ENCODE measurements at places on chromosomes 7 and 10.

- no peak for DNase-seq
These were observed 21.7 kb upstream of the PCGF5 start for GRCh38 chr10:91198781-91199180.

DNA sequence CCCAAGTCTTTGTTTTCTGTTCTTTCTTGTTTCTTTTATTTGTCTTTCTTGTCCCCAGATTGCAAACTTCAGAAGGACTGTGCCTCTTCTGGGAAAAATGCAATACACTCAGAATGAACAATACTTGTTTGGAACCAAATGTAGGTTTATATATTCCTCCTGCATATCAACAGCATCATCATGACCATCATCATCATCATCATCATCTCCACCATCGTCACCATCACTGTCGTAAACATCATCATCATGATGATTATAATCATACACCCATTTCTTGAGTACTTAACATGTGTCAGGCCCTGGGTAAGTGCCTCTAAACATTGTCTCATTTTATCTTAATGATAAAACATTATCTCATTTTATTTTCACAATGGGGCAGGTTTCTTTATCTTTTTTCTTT lies 476.8 kb downstream of the CCSER2 start:
- DNase-seq: no peak

- DNase-seq: no peak
These were observed 24.6 kb upstream of the NAMPT start for GRCh38 chr7:106309362-106309761.

- no peak for DNase-seq
These were observed 33.4 kb downstream of the INPP5A start for GRCh38 chr10:132570771-132571649.

DNA sequence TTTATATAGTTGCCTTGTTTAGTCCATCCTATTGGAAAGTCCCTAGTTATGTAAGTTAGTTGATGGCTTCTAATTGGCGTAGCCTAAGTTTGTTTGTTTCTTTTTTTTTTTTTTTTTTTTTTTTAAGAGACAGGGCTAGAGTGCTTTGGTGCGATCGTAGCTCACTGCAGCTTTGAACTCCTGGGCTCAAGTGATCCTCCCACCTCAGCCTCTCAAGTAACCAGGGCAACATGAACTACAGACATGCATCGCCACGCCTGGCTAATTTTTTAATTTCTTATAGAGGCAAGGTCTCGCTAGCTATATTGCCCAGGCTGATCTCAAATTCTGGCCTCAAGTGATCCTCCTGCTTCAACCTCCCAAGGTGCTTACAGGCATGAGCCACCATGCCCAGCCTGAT lies 7.1 kb downstream of the CSGALNACT2 start:
- DNase-seq: no peak

DNA sequence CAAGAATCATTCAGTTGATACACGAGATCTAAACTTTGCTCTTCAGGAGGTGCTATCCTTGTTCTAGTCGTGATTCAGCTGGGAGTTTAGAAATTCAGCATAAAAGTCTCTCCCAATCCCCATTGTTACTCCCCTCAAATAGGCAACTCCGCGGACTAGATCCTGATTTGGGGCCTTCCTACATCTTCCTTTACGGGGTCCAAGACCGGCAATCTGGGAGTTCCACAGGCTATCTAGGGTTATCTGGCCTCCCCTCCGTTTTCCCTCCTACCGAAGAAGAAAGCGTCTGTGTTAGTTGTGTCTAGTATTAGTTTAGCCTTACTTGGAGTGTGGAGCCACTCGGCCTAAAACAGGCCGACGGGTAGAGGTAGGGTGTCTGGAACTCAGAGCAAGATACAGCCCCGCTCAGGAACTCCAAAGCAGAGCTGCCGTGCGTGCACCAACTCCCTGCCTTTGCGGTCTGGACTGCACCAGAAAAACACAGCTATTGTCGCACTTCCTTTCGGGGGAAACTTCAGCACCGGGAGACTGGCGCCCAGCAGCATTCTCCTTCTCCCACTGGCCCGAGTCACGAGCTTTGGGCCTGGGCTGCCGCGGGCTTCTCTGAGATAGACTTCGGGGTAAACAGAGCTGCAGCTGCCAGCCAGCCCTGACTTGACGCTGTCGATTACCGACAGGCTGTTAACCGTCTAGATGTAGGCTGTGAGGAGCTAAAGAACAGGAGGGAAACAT lies 1.5 kb upstream of the DLX5 start:
- DNase-seq: no peak

DNA sequence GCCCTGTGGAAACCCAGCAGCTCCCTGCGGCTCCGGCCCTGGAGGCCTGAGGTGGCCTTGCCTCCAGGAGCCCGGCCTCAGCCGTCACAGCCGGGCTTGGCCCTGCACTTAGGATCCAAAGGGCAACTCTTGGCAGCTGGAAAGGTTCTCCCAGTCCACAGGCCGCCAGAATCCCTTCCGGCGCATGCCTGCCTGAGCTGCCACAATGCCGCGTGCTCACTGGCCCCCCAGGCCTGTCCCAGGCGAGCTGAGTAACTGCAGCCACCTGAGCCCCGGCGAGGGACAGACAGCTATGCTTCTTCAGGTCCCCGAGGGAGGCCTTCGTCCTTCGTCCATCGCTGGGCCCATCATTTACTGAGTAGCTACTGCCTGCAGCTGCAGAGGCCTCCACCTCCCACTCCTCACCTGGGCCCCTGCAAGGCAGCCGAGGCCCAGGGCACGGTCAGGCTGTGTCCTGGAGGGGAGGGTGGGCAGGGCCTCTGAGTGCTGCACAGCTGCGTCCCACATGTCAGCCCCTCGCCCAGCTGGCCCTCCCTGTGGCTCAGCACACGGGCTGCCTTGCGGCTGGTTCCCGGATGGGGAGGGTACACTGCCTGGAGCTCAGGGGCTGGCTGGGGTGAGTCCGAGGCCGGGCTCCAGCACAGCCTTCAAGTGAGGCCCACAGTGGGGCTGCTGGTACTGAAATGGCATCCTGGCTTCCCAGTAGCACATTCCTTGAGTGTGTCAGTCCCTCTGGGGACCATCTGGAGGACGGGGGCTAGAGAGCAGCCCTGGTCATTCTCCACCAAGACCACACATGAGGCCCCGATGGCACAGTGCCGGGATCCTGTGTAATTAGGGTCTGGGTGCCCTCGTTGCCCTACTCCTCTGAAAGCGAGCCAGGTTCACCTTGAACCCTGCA lies 172.5 kb downstream of the ELFN1 start:
- DNase-seq: no peak

GRCh38 chr10:54559498-54559897 lies 241.5 kb downstream of the PCDH15 start:
- no peak for DNase-seq

DNA sequence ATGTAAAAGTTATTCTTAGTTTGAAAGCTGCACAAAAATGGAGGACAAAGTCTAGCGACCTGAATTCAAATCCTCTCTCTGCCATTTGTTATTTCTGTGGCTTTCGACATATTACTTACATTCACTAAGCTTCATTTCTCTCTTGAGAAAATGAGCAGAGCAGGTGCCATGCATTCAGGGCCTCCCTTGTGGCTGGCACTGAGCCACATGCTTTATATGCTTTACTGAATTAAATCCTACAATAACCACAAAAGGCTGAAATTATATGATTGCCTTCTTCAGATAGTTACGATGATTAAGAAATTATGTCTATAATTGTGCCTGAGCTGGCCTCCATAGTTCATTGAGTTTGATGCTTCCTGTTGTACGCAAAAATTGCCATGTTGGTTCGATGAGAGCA lies 98.7 kb downstream of the NPSR1 start:
- DNase-seq: no peak

DNA sequence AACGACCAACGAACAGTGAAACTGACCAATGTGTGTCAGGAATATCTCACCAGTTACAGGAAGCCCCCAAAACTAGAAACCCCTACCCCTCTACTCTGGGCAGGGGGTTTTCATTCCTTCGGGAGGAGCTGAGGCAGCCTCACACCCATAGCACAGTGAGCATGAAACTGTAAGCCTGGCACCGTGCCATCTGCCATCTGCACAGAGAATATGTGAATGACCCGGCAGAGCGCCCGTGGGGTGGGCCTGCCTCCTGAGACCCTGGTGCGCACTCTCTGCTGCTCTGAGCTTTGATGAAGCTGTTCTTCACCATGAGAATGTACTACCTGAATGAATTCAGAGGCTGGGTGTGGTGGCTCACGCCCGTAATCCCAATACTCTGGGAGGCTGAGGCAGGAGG lies 27.1 kb downstream of the DAGLB start:
- peak; percentile 24 for DNase-seq

- peak; percentile 18 for DNase-seq
These were observed 28.5 kb downstream of the CHCHD3 start for GRCh38 chr7:133053321-133053891.

GRCh38 chr10:35852721-35853120 lies 210.6 kb upstream of the FZD8 start:
- no peak for DNase-seq

DNA sequence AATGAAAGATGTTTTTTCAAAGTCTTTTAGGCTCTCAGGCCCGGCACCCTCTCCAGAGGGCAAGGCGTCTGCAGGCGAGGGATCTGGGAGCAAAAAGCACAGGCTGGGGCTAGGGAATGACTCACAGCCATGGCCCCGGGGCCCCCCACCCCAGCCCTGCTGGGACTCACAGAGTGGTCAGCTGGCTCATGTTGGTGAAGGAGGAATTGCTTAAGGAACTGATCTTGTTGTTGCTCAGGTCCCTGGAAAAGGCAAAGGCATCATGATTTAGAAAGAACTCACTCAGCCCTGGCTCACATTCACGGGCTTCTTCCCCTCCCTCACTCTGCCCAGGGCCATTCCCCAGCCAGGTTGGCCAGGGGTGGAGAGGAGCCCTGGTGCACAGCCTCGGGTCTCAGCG lies 151.5 kb downstream of the SLIT1 start:
- no peak for DNase-seq

Data from NCI-H446 (cell line).